ENCODE measurements at places on chromosomes 5 and 9.

DNA sequence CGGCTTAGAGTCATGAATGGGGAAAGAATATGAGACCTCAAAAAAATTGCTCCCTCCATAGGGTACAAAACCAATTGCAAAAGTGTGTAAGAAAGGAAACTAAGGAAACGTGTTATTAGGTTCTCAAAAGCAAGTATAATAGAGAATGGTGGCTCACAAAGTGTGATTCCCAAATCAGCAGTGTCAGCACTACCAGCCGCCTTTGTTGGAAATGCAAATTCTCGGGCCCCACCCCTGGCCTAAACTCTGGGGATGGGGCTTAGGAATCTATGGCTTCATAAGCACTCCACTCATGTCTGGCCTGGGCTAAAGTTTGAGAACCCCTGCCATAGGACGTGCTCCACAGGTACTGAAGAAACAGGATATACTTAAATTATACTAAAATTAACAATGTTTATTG, 1.6 kb upstream of the CCDC69 start:
- no peak for DNase-seq

- no peak for DNase-seq
These were observed 4.7 kb downstream of the LNPEP start for GRCh38 chr5:96940586-96940985.

DNA sequence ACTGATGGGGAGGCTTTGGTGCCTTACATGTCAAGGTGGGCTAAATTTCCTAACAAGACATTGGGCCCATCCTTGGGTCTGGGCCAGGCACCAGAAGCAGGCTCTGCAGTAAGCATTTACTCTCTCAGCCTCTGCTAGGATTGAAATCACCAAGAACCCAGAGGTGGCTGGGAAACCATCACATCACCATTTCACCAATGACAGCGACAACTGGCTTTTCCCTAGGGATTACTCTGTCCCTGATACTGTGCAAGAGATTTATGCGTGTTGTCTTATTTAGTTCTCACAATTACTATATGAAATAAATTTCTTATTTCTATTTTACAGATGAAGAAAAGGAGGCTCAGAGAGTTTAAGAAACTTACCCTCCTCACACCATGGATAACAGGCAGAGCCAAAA, 342.2 kb downstream of the ARHGEF28 start:
- no peak for DNase-seq

GRCh38 chr5:115429345-115429940, 115.1 kb downstream of the FEM1C start:
- no peak for DNase-seq

- no peak for DNase-seq
These were observed 60.3 kb upstream of the NEK6 start for GRCh38 chr9:124197177-124198095.

DNA sequence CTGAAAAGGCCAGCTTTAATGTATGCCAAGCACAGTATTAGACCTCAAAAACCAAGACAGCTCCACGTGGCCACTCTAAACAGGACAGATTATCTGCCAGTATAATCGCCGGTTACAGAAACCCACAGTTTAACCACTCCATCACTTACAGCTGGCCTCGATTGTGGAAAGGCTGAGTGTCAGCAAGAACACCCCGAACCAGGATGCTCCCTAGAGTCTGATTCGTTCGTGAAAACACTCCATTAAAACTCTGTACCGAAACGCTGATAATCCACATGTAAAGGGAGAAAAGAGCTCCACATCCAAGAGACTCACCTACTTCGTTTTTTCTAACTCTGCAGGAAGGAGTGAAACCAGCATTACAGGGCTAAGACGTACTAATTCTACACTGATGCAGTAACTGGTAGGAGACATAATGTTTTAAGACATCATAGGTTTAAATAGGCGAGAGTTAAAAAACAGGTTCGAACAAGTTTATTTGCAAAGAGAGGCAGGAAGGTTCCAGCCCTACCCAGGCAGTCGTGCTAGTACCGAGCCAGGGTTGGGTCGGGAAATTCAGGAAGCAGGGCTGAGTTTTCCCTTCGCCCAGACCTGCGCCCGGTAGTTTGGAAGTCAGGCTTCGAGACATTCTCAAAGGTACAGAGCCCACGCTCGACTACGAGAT, 949 bp downstream of the SERINC5 start:
- DNase-seq, result no peak

- DNase-seq, result no peak
These were observed 120.3 kb downstream of the NREP start for GRCh38 chr5:111636736-111637135.

Measured in activated naive CD8-positive, alpha-beta T cell treated with anti-CD3 and anti-CD28 coated beads, Interleukin-2, amount 50 U/mL, for 16 hours (primary cell).